ENCODE measurements at places on chromosomes 5 and 9. TPM values are rescaled to one million over a fixed set of nuclear protein-coding genes. Genes with fewer than 3 reads are reported as not detected.

CBY3 gene
- not detected for total RNA-seq

KIF12 gene
- 2.3 TPM for total RNA-seq

SYK gene
- total RNA-seq, result 0.04 TPM

TARS1 gene
- total RNA-seq, result 132 TPM

ANKRD34B gene
- total RNA-seq, result 0.25 TPM

SLC9A3 gene
- total RNA-seq, result 2.2 TPM

SPINK13 gene
- not detected for total RNA-seq

SLC45A2 gene
- not detected for total RNA-seq

NACC2 gene
- total RNA-seq, result 30.2 TPM

GADD45G gene
- not detected for total RNA-seq

TAF11L5 gene
- not detected for total RNA-seq

PCDH12 gene
- total RNA-seq, result not detected

CCNO gene
- 7.5 TPM for total RNA-seq

All from A549 treated with ZK216348 at 1 μM for 4 hours (cell line).